ENCODE measurements at places on chromosomes 7 and 10.

DNA sequence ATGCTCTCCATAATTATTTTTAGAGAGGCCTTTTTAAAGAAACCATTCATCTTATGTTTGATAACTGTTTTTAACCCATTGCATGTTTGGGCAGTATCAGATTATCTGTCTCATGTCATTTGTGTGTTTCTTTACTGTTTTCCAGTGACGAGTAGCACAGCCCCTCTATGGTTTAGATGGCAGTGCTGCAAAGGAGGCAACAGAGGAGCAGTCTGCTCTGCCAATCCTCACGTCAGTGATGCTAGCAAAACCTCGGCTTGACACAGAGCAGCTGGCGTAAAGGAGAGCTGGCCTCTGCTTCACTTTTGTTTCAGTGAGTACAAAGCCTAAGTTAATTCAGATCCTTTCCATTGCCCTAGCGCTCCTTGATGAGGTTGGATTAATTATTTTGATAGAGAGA lies 80.4 kb upstream of the GARIN1A start:
- DNase-seq = no peak

DNA sequence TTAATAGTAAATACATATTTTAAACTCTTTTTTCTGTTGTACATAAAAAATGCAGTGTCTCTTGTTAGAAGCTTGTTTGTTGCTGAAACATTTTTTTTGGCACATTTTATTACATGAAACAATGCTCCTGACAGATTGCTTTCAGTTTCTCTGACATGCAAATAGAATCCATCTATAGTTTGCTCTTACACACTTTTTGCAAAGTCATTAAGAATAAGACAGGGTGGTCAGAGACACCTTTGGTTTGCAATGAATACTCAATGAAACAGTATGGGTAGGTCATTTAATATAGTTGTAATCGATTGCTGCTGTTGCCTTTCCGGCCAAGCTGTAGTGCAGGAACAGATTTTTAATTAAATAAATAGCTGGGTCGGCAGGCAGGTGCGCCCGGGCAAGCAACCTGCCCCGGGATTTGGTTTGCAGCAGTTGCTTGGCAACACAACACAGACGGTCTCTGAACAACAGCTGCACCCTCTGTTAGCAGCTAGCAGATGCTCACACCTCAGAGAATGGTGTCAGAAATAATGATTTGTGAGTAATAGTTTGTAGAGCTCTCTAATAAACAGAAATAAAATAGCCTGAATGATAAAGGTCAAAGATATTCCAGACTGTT lies 115.7 kb upstream of the CACNA2D1 start:
- no peak for DNase-seq

GRCh38 chr10:131076356-131076755 lies 235.2 kb downstream of the TCERG1L start:
- DNase-seq = no peak

GRCh38 chr7:95596198-95597063 lies at the start of gene PDK4:
TSS of gene PDK4 (minus strand) at chr7:95596516. CDS start at chr7:95596293, 223 bp downstream.
- DNase-seq = no peak

- no peak for DNase-seq
Observed at GRCh38 chr10:124088915-124089314, 4.5 kb downstream of the CHST15 start.

DNA sequence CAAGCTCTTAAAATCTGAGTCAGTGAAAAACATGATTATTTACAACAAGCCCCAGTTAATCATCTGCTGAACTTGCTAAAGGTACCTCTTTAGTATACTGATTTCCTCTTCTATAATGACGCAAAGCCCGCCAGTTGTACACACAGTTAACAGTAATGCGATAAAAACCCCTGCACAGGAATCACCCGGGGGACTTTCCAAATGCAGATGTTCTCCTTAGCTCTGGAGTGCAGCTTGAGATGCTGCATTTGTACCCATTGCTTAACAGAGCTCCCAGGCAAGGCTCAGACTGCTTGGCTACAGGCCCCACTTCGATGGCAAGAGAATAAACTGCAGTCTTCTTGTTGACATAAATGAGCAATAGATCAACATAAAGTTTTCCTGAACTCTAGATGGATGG lies 279.6 kb upstream of the HGF start:
- DNase-seq = no peak

DNA sequence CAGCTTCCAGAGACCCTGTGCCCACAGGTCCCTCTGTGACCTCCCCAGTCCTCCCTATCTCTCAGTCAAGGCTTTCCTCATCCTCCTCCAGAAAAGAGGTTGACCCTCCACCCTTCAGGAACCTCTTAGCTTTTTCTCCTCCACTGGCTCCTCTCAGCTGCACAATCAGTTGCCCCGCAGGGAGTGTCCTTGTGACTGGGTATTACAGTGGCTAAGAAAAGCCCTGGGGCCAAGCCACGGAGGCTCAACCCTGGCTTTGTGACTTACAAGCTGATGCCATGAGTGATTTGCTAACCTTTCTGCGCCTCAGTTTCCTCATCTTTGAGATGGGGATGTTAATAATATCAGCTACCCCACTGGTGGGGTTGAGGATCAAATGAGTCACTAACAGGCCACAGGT lies 66.4 kb upstream of the ZMIZ1 start:
- DNase-seq = no peak

DNA sequence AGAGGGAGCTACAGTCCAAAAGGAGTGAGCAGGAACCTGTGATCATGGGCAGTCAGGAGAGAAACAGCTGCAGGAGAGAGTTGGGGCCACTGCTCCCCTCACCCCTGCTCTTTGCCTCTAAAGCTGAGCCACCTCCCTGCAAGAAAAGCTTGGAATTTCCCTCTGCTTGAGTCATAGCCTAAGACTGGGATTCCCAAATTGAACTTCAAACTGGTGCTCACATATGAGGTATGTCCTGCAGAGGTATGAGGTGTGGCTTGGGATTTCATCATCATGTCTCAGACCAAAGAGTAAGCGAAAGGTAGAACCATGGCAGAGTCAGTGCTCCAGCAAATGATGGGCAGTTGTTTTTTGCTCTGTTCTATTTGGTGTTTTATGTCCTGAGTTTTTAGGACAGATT lies 237.1 kb upstream of the NRP1 start:
- no peak for DNase-seq

DNA sequence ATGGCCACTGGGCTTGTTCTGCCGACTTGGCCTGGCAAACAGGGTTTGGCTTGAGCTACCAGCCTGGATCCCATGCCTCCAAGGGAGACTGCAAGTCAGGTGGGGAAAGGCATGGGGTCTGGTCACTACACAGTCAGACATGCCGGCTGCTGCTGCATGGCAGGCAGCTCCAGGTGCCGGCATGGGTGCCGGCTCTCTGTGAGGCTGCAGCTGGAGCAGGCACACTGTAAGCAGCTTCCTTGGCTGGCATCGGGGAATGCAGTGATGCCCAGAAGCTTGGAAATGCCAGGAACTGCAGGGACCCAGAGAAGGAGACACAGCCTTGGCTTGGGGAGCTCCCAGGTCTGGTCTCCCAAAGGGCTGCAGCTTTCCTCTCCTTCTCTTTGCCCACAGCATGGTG lies 305.5 kb upstream of the NRG3 start:
- DNase-seq = no peak

- DNase-seq = no peak
Observed at GRCh38 chr10:30775779-30776591, 146.4 kb upstream of the LYZL2 start.

- DNase-seq = no peak
Observed at GRCh38 chr10:28619455-28619854, 57.9 kb upstream of the BAMBI start.

DNA sequence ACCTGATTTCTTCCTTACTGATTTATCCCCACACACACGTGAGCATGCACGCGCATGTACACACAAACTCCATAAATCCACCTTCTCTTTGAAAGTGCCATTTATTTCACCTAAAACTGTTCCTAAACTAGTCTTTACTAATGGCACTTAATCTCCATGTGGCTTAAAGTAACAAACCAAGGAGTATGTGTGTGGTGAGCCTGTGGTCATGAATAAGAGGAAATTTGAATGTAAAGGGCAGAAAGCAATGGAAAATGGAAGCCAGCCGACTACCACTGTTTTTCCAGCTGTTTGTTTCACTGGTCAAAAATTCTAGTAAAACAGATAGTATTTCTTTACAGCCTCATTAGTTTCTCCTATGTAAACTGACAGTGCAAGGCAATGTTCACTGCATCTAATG lies 23.8 kb downstream of the SEMA3C start:
- no peak for DNase-seq

GRCh38 chr7:3240826-3241430 lies 60.1 kb upstream of the SDK1 start:
- no peak for DNase-seq

DNA sequence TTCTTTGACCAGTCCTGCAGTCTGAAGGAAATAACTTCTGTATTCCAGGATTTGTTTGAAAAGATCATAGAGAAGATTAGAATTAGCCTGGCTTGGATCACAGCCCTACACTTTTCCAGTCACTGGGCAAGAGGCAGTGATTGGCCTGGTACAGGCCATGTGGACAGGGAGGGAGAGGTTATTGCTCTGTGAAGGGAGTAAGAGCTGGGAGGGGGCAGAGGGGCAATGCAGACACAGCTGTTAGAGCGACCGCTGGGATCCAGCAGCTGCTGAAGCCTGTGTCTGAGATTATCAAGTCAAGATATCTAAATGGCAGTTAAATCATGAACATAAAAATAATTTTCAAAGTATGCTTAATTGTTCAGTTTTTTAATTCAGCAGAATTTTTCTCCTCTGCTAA lies 257.3 kb downstream of the SDK1 start:
- DNase-seq = no peak

DNA sequence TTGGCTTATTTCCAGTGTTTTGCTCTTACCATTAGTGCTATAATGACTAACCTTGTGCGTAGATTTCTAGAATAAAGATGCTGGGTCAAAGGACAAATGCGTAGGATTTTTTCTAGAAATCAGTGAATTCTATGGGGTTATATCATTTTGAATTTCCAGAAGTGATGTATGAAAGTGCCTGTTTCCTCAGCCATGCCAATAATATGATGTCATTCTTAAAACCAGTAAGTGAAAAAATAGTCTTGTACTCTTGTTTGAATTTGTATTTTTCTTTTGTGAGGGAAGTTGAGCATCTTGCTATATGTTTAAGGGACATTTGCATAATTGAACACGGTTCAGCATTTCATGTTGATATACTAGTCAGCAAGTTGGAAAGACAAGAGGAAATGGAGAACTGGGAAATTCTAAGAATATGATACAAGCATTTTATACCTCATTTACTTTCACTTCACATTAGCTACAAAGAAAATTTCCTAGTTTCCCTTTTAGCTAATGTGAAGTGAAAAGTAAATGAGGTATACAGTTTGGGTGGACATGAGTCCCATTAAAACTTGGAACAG lies 3.8 kb upstream of the DNAH11 start:
- no peak for DNase-seq

DNA sequence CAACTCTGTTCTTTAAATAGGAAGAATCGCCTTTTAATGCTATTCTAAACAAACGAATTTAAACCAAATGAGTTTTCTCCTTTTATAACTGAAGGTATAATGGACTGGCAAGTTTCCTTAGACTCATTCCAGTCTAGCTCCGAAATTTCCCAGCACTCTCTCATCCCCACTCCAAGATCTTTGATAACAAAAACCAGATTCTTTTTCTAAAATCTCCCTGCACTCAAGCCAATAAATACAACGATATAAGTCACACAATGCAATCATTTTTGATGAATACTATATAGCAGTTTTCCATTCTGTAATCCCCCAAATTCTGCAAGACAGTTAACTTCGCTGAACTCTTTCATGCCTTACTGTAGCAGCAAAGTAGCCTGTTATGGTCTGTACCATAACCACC lies 1.9 kb downstream of the OGA start:
- no peak for DNase-seq

DNA sequence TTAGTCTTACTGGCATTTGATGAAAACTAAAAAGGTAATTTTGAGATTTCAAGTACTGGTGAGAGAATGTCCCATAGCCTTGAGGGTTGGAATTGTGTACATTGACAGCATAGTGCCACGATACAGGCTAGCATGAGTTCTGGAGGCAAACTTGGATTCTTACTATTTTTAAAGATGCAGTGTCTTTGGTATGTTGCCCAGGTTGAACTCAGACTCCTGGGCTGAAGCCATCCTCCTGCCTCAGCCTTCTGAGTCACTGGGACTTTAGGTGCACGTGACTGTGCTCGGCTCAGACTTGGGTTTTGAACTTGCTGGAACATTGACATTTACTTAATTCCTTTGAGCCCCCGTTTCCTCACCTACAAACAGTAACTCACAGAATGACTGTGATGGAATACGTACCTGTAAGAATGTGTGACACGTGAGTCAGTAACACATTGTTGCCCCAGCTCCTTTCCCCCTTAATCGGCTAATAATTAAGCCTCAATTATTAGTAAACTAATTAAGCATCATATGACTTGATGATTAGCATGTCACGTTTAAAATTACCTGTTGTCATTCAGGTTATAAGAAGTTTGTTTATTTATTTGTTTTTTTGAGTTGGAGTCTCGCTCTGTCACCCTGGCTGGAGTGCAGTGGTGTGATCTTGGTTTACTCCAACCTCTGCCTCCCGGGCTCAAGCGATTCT lies 10.6 kb downstream of the DNAJB6 start:
- no peak for DNase-seq

GRCh38 chr7:31071645-31072029 lies 19.5 kb downstream of the ADCYAP1R1 start:
- DNase-seq = no peak

DNA sequence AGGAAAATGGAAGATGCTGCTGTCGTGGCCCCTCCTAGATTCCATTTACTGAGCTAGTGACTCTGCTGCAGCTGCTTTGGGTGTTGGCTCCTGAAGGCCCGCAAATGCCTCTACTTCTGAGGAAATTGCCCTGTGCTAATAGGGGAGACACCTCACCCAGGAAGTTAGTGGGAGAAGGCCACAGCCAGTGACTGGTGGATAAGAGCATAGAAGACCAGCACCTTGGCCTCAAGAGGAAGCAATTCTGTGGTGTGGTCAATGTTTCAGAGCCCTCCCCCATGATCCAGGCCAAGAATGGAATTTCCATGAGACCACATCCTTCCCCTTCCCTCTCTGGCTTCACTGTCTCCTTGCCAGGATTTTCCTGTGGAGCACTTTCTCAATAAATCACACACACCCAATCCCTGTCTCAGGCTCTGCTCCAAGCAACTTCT lies 25.0 kb upstream of the FZD1 start:
- DNase-seq = no peak

GRCh38 chr10:125091891-125092290 lies 68.5 kb downstream of the CTBP2 start:
- no peak for DNase-seq

GRCh38 chr10:100734295-100735086 lies 10.9 kb upstream of the PAX2 start:
- no peak for DNase-seq

GRCh38 chr7:1559626-1560590 lies 3.9 kb upstream of the TMEM184A start:
- no peak for DNase-seq

GRCh38 chr10:79069325-79070080 lies 737 bp downstream of the ZMIZ1 start:
- peak; percentile 49 for DNase-seq

- DNase-seq = no peak
Observed at GRCh38 chr7:18626086-18626485, 130.5 kb downstream of the HDAC9 start.

GRCh38 chr7:143487566-143487965 lies 9.9 kb downstream of the TAS2R41 start:
- no peak for DNase-seq

Measured in stimulated activated CD4-positive, alpha-beta T cell treated with anti-CD3 and anti-CD28 coated beads, Interleukin-4, amount 100 ng/mL, for 4 hours (primary cell).